ENCODE measurements at places on chromosomes 11 and 22.
A peak's percentile ranks its signal among the peaks of the same experiment; 100 is the strongest.

GRCh38 chr11:58027341-58027740, 3.4 kb upstream of the OR6Q1 start:
- H3K4me3 ChIP-seq, result no peak overlapping the region
- no peaks in the 10 kb centered on the region for H3K4me1 ChIP-seq
- H3K27me3 ChIP-seq, result peaks cover 9% of the 10 kb centered on the region
- DNase-seq, result no peak

GRCh38 chr11:76523786-76524436, 79.1 kb downstream of the EMSY start:
- H3K4me3 ChIP-seq, result no peak overlapping the region
- H3K36me3 ChIP-seq, result peaks cover 21% of the 10 kb centered on the region
- no peak overlapping the region for H3K27ac ChIP-seq
- DNase-seq, result no peak

DNA sequence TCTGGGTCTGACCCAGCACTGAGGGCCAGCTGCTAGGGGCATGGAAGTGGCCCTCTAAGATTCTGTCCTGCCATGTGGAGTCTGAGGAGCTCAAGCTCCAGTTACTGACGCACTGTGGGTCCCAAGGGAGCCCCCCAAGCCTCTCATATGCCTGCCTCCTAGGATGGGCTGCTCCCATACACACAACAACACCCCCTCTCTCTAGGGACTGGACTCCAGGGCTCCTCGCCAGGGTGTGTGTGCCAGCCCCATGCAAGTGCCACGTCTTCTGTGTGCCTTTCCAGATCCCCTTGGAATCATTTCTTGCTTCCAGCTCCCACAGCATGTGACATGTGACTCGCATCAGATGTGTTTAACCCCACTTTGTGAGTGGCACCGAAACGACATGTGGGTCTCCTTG, 234.5 kb downstream of the CEP164 start:
- no peaks in the 10 kb centered on the region for H3K36me3 ChIP-seq
- no peak overlapping the region for H3K27ac ChIP-seq
- H3K4me3 ChIP-seq, result no peak overlapping the region
- DNase-seq, result no peak

- DNase-seq, result no peak
- peaks cover 12% of the 10 kb centered on the region for H3K4me1 ChIP-seq
- H3K27ac ChIP-seq, result no peak overlapping the region
- no peaks in the 10 kb centered on the region for H3K36me3 ChIP-seq
Measured at GRCh38 chr11:72521664-72522063, 87.3 kb upstream of the CLPB start.

DNA sequence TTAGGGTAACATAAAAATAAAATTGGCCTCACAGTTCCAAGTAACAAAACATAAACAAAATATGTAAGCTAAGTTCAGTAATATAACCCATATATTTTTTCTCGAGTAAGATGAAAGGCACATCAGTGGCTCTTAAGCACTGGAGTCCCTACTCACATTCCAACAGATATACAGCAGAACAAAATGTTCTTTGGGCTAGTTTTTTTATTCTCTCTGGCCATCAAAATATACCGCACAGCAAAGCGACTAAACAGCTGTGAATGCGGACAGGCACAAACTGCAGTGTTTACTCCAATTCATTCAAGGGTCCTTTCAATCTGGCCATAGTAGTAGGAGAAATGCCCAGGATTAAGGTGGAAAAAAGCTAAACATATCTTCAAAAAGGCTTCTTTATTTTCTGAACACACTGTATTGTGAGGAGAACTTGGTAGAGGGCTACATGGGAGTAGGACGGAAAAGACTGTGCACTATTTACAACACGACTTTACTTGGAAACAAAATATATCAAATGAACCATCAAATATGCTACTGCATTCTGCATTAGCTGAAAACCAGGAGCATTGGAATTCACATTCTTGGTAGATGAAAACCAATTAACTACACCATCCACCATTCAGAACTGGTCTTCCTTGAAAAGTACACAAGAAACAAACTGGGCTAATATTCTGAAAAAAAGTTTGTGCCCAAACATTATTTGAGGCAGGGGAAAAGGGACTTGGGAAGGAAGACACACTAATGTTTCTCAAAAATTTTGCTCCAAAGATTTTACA, 4.4 kb downstream of the CDON start:
- DNase-seq, result no peak
- no peak overlapping the region for H3K4me3 ChIP-seq
- H3K4me1 ChIP-seq, result peaks cover 4% of the 10 kb centered on the region
- peaks cover 7% of the 10 kb centered on the region for H3K27me3 ChIP-seq
- H3K36me3 ChIP-seq, result no peaks in the 10 kb centered on the region
- no peak overlapping the region for H3K27ac ChIP-seq

DNA sequence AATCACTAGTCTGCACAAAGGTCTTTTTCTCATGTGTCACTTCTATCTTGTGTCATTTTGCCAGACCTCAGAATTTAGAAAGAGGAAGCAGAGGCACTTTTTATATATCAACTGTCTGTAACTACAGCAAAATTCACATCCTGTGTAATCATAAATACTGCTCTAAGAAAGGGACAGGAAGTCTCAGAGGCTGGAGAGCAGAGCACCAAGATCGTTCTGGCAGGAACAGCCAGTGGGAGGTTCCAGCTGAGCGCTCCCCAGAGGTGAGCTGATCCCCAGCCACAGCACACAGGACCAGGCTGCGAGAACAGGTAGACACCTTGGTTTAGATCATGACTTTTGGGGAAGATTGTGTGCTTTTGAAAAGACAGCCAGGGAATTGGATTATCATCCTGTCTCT, at the start of gene MS4A7:
MS4A7 (plus strand) TSS at position 179 of the 400 bp plus-strand sequence. CDS start 4,610 bp downstream, outside the sequence.
- H3K36me3 ChIP-seq, result peaks cover 14% of the 10 kb centered on the region
- no peaks in the 10 kb centered on the region for H3K27me3 ChIP-seq
- peak within 1 kb of the TSS; percentile 98 for H3K27ac ChIP-seq
- peak within 1 kb of the TSS; percentile 89 for H3K4me3 ChIP-seq

Measured in memory B cell (primary cell).